Activated T-helper 2 cell treated with anti-CD3 and anti-CD28 coated beads, Interferon-gamma antibody, Interleukin-2, Interleukin-4, amounts not matched to agents 10 μg/mL and 5 μg/mL and 100 μg/mL, durations not matched to agents 14 hours and 24 hours and 36 hours (primary cell): ENCODE measurements at places on chromosomes 4 and X. TPM values are rescaled to one million over a fixed set of nuclear protein-coding genes. Genes with fewer than 3 reads are reported as not detected.

DNA sequence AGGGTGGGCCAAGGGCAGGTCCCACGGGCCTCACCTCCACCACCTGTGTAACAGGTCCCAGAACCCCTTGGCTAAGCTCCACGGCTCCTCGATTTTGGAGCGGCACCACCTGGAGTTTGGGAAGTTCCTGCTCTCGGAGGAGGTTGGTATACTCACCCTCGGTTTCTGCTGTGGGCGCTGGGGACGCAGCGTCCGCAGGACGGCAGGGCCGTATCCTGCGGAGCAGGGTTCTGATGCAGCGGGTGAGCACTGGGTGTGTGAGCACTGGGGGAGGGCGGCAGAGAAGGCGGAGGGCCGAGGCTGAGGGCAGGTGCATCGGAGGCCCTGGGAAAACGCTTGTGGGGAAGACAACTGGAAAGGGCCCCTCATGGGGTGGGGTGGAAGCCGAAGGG lies 11.0 kb downstream of the ATP5ME start:
- DNase-seq = no peak

DNA sequence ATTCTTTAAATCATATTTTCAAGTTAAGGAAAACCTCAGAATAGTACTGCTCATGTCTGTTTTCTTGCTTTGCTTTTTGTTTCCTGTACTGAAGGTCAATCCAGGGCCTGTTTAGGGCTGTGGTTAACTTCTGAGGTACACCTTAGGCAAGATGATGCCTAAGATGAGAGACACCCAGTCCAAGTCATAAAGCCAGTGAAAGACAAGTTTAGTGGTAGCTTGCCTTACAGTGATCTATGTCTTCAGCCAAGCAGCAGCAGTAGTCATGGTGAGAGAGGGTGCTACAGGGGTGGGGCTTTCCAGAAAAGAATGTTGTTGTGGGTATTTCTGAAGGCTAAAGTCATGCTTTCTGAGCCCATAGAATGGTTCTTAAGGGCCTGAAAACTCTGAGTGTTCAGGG lies 173.7 kb downstream of the VSIG4 start:
- peak; percentile 11 for DNase-seq

DNA sequence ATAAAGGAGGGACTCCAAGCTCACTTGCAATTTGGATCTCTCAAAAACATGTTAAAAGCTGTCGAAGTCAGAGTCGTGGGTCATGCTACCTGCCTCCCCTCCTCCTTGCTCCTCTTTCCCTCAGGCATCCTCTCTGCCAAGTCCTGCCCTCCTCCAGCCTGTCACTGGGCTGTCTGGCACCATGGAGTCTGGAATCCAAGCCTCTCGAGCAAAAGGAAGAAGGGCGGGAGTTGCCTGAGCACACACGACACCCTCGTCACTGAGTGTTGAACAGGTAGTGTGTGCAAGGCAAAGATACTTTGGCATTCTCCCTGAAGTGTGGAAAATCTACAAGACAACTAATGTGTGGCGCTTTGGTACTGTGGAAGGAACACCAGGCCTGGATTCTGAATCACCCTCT lies 62.2 kb downstream of the HAUS3 start:
- DNase-seq = no peak

GRCh38 chr4:8159537-8160232 lies 1.1 kb upstream of the ABLIM2 start:
- DNase-seq = no peak

- no peak for DNase-seq
Observed at GRCh38 chr4:99763635-99764101, 53.0 kb upstream of the DAPP1 start.

DNA sequence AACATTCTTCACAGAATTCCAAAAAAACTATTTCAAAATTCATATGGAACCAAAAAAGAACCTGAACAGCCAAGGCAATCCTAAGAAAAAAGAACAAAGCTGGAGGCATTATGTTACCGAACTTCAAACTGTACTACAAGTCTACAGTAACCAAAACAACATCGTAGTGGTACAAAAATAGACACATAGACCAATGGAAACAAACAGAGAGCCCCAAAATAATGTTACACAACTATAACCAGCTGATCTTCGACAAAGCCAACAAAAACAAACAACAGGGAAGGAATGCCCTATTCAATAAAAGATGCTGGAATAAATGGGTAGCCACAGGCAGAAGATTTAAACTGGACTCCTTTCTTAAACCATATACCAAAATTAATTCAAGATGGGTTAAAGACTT lies 1189.6 kb downstream of the PCDH18 start:
- no peak for DNase-seq

GRCh38 chrX:116417214-116417613 lies 19.2 kb upstream of the SLC6A14 start:
- no peak for DNase-seq

DNA sequence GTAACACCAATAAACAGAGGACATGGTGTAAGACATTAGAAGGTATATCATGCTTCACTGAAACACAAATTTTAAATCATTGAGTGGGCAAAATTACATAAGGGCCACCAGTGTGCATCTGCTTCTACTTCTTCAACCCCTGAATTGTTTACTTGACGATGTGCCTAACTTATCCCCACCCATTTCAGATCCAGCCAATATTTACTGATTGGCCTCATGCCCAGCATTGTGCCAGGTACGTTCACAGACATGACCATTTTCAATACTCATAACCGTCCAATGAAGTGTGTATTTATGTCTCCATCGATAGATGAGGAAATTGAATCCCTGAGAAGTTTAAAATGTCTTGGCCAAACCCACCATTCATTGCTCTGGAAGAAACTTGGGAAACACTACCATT lies 208.3 kb upstream of the MID1 start:
- no peak for DNase-seq

DNA sequence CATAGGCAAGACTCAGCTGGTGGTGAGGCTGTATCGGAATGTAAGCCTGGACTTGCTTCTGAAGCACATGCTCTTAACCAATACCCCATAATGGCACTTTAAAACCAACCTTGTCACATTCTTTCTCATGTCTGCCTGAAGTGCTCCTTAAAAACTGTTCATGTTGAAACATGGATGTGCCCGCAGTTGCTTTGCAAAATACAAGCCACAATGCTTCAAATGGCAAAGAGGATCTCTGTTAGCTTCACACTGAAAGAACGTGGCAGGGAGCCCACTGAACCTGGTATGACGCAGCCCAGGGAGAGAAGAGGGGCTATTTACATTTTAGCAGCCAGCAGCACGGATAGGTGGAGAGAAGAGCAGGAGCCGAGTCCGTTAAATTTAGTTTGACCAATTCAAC lies 29.3 kb downstream of the SOD3 start:
- no peak for DNase-seq

- DNase-seq = no peak
Observed at GRCh38 chrX:6383917-6384316, 151.0 kb downstream of the VCX3A start.

GRCh38 chr4:145736241-145736831 lies 56.4 kb downstream of the C4orf51 start:
- no peak for DNase-seq

DNA sequence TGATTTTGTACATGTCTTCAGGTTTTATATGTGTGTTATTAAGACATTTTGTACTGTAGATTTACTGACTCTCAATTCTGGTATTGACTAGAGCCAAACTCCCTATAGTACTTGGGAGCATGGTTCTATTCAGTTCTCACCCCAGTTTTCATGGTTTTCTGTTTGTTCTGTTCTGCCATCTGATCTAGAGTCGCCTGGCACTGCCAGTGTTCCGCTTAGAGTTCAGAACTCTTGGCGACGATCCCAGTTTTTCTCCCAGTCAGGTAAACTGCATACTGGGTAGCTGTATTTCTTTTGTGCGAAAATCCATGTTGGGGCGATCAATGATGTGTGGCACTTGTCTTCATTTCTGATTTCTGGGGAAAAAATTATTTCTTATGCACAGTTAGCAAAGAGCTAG lies 78.0 kb downstream of the PHOX2B start:
- DNase-seq = no peak

DNA sequence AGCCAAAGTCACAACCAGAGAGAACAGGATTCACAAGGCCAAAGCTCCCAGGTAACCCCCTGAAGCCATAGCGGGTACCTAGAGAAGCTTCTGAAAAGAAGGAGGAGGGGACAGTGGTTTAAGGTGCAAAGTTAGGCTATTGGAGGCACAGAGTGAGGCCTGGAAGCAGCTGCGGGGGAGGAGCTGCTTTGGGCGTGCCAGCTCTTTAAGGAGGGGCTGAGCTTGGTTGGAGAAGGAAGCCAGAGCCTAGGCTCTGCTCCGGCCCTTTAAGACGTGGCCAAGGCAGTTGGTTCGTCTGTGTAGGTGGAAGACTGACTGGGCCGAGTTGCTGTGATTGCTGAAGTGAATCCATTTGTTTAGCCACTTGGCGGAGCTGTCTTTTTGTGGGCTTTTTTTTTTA lies 1.5 kb downstream of the KLF8 start:
- peak; percentile 18 for DNase-seq

- DNase-seq = no peak
Observed at GRCh38 chr4:6773616-6774540, 8.6 kb upstream of the KIAA0232 start.

DNA sequence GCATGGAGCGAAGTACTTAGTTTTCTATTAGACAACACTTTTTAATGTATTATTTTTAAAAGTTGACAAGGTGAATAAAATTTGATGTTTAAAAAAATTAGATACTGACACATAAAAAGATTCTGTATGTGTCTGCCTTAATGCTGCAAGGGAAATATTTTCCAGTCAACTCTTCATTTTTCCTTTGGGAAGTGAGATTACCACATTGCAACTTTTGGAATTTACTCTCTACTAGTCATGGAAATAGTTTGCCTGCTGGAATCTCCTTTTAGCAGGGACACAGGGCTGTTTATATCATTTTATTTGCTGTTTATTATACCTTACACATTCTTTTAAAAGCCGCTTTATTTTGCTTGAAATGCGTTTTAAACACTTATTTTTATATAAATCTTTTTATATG lies 135.1 kb downstream of the MID1 start:
- no peak for DNase-seq

DNA sequence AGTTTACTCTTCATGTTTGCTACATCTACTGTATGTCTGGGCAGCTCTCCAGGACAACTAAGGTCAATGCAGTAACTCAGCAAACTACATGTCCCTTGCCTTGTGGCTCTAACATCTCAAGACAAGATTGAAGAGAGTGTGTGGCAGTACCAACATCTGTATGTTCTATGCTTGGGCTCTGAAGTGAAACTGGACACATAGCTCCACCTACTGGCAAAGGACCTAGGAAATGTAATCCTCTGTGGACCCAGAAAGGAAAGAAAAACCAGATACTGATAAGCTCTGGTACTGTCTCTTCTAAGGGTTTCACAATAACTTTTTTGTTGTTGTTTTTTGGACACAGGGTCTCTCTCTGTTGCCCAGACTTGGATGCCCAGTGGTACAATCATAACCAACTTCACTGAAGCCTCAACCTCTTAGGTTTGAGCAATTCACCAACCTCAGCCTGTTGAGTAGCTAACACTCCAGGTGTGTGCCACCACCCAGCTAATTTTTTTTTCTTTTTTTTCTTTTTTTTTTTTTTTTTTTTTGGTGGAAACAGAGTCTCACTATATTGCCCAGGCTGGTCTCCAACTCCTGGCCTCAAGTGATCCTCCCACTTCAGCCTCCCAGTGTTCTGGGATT lies 64.1 kb downstream of the QDPR start:
- DNase-seq = peak; percentile 26

DNA sequence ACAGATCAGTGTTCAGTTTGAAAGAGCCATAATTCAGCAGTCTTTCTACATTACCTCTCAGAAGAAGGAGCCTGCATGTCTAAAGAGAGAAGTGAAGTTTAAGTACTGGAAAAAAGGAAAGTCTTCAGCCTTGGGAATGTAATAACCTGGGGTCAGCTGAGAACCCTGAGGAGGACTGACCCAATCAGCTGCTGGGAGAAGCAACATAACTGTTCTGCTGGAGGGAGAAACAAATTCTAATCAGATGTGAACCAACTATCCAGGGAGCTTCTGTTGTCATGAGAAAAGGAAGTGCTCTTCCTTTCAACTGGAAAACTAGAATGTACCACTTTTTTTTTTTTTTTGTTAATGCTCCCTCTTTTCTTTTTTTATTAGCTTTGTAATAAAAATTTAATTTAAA lies 64.5 kb upstream of the PDE5A start:
- no peak for DNase-seq

- DNase-seq = no peak
Observed at GRCh38 chr4:186829740-186830449, 106.2 kb upstream of the FAT1 start.

GRCh38 chr4:185370268-185370949 lies 25.3 kb downstream of the LRP2BP start:
- DNase-seq = no peak

GRCh38 chr4:55132775-55133174 lies 7.4 kb upstream of the KDR start:
- no peak for DNase-seq

GRCh38 chr4:66252291-66252690 lies 582.0 kb upstream of the EPHA5 start:
- DNase-seq = no peak

GRCh38 chrX:16897445-16897844 lies 27.3 kb upstream of the RBBP7 start:
- no peak for DNase-seq

DNA sequence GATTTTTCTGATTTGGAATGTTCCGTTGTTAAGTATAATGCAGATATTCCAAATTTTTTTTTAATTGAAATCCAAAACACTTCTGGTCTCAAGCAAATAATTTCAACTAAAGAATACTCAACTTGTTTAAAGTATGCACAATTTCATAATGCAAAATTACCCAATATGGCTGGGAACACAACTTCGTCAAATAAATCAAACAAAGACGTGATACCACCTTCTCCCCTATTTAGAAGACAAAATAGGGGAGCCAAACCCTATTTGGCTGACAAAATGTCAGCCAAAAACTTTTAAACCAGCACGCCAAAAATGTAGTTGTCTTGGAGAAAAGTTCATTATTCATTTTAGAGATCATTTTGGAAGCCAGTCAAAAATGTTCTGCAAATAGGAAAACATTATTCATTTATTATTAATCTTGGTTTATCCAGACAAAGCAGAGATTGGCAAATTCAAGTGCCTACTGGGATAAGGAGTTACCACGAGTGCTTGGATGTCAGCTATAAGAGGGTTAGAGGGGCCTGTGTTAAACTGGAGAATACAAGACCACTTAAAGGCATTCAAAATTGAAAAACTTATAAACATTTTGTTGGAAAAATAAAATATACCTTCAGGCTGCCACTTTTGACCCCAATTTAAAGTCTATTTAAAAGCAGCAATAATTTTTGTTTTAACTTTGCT lies 3.3 kb upstream of the TKTL2 start:
- no peak for DNase-seq

The SATL1 gene
- not detected in 2 replicates for total RNA-seq

The ATP10D gene
- total RNA-seq = 1.6 and 2.5 TPM in 2 replicates

The CD40LG gene
- total RNA-seq = 123 and 127 TPM in 2 replicates

The TCEAL6 gene
- total RNA-seq = not detected in 2 replicates

The MAGEA4 gene
- not detected in 2 replicates for total RNA-seq

The PPM1K gene
- 38.5 and 39.9 TPM in 2 replicates for total RNA-seq

The SH2D1A gene
- total RNA-seq = 54.9 and 57.7 TPM in 2 replicates

The BRS3 gene
- not detected in 2 replicates for total RNA-seq

The RRH gene
- 0.16 TPM in 1 of 2 replicates, not detected in the other for total RNA-seq

The IDUA gene
- 23.6 and 25.5 TPM in 2 replicates for total RNA-seq
